Amniotic epithelial cell (primary cell): ENCODE measurements at places on chromosomes 1 and 21.
A peak's percentile ranks its signal among the peaks of the same experiment; 100 is the strongest.

GRCh38 chr1:7257225-7257624, 472.0 kb downstream of the CAMTA1 start:
- DNase-seq: no peak

- DNase-seq: peak; percentile 22
These were observed 49.8 kb downstream of the ACP6 start for GRCh38 chr1:147620543-147620942.

DNA sequence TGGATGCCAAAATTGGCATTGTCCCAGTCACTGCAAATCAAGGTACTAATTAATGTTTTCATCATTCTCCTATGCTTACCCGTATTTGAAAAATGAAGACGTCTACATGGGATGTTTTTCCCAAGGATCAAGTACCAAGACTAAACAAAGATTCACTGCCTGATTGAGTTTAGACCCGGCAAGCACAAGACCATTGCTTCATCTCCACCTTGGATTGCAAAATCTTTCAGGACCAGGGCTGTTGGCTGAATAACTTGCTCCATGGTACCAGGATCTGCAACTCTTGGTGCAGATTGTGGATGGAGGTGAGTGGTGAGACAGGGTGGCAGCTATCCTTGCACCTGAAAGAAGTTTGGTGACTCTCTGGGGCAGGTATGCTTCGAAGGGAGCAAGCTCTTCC, 122.5 kb upstream of the ETS2 start:
- DNase-seq: peak; percentile 70

GRCh38 chr1:205432116-205432515, 10.3 kb upstream of the LEMD1 start:
- DNase-seq: no peak

DNA sequence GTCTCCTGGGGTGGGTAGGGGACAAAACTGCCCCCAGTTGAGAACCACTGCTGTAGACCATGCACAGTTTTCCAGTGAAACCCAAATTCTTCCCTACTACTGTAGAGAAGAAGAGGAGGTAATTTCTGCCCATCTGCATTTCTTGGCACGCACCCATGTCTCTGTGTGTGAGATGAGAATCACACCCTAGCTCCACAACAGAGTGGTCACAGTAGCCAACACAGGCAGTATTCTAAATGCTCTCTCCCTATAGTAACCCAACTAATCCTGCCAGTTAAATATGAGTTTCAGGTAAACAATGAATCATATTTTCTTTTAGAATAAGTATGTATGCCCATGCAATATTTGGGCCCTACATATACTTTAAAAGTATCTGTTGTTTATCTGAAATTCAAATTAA, 1.2 kb upstream of the CAPN2 start:
- no peak for DNase-seq

- no peak for DNase-seq
These were observed 433 bp upstream of the KAZN start for GRCh38 chr1:14598007-14598497.

DNA sequence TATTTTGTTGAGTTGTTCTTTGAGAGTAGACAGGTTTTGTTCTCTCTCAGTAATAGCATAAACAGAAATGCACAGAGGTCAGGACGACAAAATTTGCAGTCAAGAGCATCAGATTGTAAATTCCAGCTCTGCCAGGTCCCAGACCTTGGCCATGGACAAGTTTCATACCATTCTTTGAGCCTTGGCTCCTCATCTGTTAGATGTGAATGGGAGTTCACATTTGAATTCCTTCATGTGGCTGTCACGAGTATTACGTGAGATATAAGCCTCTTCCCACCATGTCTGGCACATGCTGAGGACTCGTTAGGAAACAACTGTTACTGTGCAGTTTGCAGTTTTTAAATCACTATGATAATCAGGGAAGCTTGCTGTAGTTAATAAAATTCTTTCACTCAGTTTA, 93.2 kb upstream of the KCTD3 start:
- DNase-seq: peak; percentile 56

DNA sequence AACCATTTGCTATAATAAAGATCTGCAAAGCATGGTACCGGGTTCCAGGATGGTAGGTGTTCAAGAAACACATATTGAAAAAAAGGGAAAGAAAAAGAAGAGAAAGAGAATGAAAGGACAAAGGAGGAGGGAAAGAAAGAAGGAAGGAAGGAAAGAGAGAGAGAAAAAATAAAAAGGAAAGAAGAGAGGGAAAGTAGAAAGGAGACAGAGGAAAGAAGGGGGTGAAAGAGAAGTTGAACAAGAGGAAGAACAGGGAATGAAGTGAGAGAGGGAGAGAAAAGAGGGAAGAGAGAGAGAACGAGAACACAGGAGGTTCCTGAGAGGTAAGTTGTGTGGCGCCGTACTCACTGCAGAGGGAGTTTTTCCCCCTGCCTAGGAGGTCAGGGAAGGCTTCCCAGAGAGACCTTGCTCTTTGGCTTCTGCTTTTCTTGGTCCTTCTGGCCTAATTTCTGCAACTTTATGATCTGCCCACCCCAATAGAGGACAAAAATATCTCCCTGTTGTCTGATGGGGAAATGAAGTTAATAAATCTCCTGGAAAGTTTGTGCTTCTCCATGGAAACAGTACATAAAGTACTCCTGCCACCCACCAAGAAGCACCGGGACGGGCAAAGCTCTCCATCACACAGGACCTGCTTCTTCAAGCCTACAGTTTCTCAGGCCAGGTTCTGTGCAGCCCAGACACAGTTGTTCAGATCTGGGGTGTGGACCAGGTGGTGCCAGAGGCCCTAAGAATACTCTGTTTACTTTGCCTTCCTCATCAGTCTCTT, 124.8 kb downstream of the ROR1 start:
- peak; percentile 62 for DNase-seq

- no peak for DNase-seq
These were observed 27.6 kb downstream of the CRP start for GRCh38 chr1:159686599-159687299.

DNA sequence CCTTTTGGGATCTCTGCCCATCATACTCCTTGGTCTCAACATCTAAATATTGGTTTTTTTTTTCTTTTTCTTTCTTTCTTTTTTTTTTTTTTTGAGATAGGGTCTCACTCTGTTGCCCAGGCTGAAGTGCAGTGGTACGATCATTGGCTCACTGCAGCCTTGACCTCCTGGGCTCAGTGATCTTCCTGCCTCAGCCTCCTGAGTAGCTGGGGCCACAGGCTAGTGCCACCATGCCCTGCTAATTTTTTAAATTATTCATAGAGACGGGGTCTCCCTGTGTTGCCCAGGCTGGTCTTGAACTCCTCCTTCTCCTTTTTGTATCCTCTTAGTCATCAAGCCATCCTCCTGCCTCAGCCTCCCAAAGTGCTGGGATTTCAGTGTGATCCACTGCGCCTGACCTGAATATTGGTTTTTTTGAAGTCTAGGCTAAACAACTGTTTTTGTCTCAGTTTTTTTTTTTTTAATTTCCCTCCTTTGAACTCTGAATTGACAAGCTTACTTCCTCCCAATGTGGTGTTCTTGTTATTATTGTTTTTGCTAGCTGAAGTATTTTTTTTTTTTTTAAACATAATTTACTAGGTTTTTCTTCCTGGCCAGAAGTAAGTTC, 30.9 kb downstream of the MAPKAPK2 start:
- no peak for DNase-seq
